NCI-H187 (cell line): ENCODE measurements at places on chromosomes 6 and 20.

- DNase-seq, result no peak
Observed at GRCh38 chr6:168459572-168459971, 18.6 kb downstream of the SMOC2 start.

- peak; percentile 10 for DNase-seq
Observed at GRCh38 chr20:35226884-35227681, 593 bp downstream of the MMP24 start.

DNA sequence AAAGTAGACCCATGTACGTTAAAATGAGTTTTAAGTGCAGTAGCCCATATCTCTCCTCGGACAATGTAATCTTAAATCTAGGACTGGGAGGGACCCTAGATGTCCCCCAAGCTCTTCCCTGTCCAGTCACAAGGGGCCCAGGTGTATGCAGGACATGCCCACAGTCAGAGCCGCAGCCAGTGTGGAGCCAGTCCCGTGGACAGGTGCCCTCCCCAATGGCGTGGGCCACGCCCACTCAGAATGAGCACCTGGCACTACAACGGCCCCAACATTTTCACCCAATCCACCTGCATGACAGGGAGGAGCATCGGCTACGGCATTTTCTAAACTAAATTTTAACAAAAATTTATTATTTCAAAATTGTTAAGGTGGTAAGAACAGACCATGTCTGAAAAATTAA is 53.2 kb downstream of the WDR27 start:
- DNase-seq, result no peak

DNA sequence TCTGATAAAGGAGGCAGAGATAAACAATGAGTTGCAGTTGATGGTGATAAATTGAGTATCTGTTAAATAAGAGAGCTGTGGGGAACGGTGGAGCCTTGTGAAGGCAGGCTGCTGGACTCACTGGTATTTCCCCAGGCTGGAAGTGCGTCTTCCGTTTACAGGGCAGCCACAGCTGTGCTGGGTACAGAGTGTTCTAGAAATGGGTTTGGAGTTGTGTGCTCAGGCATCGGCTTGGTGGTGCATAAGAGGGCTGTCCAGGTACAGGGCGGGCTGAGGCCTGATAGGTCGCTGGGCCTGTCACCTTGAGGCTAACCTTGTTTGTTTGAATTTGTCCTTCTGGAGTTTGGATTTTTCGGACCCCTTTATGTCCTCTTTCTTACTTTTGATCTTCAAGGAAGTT is 39.3 kb downstream of the ARID1B start:
- DNase-seq, result no peak

- DNase-seq, result no peak
Observed at GRCh38 chr20:17611290-17611539, 41.3 kb downstream of the DSTN start.

DNA sequence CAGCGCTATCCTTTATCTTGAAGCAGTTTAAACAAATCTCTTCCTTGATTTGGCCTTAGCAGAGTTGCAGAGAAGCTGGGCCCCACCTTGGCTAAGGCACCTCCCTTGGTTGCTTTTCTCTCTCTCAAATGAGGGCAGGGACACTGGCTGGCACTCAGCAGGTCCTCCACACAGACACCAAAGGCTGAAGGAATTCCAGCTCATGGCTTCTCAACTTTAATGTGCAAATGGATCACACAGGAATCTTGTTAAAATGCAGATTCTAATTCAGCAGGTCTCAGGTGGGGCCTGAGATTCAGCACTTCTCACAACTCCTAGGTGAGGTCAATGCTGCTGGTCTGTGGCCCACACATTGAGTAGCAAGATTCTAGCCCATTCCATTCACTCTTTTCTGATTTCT is 25.7 kb downstream of the RIMS4 start:
- no peak for DNase-seq

DNA sequence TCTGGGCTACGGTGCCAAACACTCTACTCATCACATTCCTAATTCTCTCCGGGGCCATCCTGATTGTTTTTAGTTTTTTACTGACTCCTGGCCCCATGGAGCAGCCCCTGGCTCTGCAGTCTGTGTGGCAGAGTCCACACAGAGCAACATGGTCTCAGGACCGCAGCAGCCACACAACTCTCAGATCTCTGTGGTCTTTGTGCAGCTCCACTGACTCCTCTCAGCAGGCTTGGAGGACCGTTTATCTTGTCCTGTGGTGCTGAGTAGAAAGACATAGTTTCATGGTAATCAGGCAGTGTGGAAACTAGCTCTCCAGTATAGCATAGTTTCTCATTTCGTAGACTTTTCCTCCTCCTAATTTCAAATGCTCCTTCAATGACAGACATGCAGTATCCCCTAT is 168.4 kb downstream of the EDN1 start:
- no peak for DNase-seq

DNA sequence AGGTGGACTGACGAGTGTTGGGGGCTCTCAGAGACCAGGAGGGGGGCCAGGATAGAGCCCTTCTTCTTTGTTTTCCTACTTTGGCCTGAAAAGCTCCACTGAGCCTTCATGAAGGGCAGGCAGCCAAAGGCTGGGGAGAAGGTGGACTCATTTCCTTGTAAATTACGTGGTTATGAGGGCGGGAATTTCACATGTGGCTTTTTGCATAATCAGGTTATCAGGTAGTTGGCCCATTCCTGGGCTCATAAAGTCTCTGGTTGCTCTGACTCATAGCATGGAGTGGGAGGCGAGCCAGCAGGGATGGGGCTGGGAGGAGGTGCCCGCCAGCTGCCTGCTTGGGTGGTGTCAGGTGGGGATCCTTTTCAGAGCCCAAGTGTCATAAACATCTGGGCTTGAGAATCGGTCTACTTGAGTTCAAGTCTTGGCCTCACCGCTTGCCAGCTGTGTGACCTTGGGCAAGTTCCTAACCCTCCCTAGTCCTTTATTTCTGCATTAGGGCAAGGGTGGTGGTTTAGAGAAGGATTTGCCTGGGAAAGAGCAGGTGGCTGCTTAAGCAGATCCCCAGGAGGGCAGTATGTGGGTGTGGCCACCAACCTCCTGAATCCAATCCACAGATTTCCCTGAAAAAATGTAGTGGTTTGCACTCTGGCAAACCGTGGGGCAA is 26.5 kb upstream of the RNF24 start:
- peak; percentile 67 for DNase-seq

DNA sequence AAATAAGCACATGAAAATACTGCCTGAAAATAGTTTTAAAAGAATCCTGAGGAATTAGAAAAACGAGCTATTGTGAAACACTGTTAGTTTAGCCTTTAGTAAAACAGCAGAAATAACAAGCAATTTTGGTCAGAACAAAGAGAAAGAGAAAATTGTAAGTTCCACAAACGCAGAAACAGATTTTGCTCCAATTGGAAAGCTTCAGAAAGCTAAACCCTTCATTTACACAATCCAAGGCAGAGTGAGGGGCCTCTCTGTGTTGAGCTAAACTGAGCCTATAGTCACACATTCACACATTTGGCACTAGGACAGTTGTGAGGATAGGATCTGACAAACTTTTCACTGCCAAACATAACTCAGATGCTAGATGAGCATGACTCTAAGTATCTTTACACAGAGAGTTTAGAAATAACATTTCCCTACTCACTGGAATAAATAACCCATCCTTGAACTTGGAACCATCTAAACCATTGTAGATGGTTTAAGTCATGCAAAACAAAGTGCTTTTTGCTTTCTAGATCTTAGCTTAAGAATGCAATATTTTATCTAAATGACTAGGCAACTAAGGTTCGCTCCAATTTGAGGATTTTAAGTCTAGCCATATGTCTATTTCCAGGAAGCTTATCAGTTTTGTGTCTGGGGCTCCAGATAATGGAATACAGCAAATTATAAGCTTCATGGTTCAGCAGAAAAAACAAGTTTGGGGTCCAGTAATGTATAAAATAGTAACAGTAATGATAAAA is 122.6 kb downstream of the SGK1 start:
- no peak for DNase-seq

- no peak for DNase-seq
Observed at GRCh38 chr6:57147401-57147800, 24.7 kb upstream of the BAG2 start.

DNA sequence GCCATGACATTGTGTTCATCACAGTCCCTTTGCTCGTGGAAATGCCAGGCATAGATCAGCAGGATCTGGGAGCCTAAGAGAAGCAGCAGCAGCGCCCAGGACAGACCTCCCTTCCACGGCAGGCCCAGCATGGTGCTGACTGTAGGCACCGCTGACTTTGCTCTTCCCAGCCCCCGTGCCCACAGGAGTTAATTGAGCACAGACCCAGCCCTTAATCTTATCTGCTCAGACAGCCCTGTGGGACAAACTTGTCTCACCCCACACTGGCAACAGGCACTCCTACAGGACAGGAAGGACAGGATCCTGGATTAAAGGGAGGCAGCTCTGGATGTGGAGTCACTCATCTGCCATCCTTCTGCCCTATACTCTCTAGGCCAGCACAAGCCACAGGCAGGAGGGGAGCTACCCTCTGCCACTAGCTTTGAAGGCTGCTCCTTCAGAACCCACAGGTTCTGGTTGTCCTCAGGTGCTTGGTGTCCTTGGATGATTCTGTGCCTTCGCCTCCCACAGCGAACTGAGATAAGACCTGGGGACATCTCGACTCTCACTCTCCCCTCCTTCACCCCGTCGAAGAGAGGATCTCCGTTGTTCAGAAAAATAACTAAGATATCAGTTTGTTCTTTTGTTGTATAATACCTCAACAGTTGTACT is at the start of gene CST9L:
Gene CST9L (minus strand): TSS at position 165 of the 651 bp plus-strand sequence. CDS start 34 bp downstream, at position 131.
- DNase-seq, result no peak

DNA sequence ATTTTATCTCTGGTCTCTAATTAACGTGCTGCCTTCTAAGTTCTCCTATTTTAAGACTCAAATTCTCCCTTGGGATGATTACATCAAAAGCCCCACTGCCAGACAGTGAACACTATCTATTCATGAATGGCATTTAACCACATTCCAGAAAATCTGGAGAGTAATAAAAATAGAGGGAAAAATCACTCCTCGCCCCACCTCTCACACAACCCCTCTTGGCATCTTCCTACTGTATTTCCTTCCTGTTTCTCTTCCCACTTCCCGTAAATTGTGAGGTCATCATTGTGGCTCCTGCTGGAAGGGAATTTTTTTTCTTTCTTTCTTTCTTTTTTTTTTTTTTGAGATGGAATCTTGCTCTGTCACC is 31.5 kb downstream of the RAB44 start:
- DNase-seq, result no peak

DNA sequence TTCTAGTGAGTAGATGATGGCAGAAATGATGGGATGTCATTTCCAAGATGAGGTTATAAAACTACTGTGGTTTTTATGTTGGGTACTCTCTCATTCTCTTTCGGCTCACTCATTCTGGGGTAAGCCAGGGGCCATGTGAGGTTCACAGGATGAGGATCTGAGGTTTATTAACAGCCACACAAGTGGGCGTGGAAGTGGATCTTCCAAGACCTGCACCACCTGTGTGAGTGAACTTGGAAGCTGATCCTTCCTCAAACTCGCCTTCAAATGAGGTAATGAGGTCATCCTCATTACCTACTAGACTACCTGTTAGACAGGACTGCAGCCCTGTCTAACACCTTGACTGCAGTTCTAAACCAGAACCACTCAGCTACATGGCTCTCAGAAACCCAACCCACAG is 45.1 kb upstream of the TAGAP start:
- no peak for DNase-seq

- DNase-seq, result no peak
Observed at GRCh38 chr6:166194914-166195859, 27.5 kb upstream of the TBXT start.

- DNase-seq, result no peak
Observed at GRCh38 chr20:45085289-45085688, 15.6 kb downstream of the KCNS1 start.

DNA sequence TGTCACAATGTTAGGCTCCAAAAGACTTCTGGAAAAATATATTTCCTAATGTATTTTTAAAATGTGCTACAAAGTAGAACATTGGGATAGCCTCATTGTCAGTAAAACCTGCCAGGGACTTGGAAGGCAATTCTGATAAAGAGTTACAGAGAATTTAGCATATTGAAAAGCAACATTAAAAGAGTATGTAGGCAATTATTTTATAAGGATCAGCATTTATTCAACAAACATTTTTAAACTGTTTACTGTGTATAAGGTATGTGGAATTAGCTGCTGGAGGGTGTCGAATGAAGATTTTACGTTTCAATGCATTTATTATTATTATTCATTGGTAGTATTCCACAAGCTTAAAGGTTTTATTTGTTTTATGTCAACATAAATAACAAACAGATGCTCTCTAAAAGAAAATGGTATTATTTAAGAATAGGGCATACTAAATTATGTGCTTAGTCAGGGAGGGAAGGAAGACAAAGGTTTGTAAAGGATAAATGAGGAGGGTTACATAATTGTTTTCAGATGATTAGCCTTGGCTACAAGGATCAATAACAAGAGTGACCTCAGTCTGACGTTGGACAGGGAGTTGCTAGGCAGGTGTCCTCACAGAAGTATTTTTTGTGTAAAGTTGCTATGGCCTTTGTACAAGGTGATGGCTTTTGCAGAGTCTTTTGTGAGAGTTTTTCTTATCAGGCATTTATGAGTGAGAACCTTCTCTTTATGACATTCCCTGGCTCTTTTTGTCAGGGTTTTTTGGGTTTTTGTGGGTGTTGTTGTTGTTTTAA is 313.4 kb upstream of the PLCB4 start:
- no peak for DNase-seq

GRCh38 chr20:63542031-63542559 is 4.9 kb upstream of the PTK6 start:
- DNase-seq, result no peak

GRCh38 chr6:33118525-33119123 is 42.8 kb downstream of the HLA-DPB1 start:
- DNase-seq, result no peak

GRCh38 chr20:48562586-48563116 is 265.1 kb downstream of the PREX1 start:
- no peak for DNase-seq

DNA sequence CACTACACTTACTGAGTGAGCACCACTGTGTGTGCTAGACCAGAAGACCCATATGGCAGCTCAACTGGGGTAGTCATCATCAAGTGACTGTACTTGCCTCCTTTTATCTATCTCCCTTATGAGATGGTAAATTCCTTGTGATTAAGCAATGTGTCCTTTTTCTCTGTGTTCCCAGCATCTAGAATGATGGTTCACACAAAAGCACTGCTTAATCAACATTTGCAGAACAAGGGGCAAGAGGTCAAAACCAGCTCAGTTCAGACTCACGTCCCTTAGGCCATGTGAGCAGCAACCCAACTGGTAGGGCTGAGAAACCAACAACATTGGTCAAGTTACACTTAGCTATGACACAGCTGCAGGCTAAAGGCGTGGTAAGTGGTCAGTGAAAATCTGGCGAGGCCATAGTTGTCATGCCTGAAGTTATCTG is 10.0 kb downstream of the TRAM2 start:
- DNase-seq, result no peak

GRCh38 chr6:161439093-161439492 is 165.2 kb upstream of the AGPAT4 start:
- no peak for DNase-seq

- no peak for DNase-seq
Observed at GRCh38 chr20:31674895-31675827, 37.4 kb downstream of the COX4I2 start.

DNA sequence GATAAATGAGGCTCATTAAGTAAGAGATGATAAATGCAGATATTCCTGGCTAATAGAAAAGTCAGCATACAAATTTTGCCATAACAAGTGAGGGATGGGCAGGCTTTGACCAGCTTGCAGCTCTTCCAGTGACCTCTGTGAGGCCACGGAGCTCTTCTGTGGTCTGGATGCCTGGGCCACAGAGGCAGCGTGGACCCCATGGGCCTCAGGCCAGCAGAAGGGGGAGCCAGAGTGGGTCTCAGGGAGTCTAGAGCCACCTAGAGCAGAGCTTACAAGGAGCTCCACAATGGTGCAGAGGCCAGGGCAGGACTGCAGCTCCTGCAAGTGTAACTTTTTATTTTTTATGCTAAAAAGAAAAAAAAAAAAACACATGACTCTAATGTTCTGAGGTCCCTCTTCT is 165.1 kb downstream of the ARID1B start:
- DNase-seq, result no peak

- no peak for DNase-seq
Observed at GRCh38 chr20:50438986-50439407, 71.2 kb upstream of the PTPN1 start.
